ENCODE measurements at places on chromosomes 4 and X.

- no peak for DNase-seq
Observed at GRCh38 chr4:151599863-151600262, 160.9 kb downstream of the GATB start.

DNA sequence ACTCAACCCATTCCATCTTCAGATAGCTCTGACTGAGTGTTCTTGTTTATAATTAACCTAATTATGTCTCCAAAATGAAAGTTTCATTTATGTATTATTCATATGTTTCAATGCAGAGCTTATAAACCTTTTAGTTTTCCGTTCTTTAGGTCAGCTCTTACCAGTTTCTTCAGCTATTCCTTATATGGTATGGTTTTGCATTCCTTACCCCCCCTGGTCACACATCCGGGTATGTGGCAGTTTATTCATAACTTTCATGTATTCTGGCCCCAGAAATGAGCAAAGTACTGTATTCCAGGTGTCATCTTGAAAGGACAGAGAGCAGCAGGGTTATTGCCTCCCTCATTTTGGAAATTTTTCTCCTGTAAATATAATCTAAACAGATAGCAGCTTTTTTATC is 16.8 kb upstream of the IGSF1 start:
- DNase-seq, result no peak

GRCh38 chr4:2939383-2940243 is 23.6 kb downstream of the NOP14 start:
- DNase-seq, result peak; percentile 37

GRCh38 chr4:158208963-158209640 is 1.2 kb upstream of the TMEM144 start:
- DNase-seq, result no peak

Measured in stimulated activated CD4-positive, alpha-beta T cell treated with anti-CD3 and anti-CD28 coated beads, Interleukin-2, amount 100 ng/mL, for 24 hours (primary cell).